ENCODE measurements at places on chromosomes 1 and 21.

- DNase-seq, result no peak
These were observed 4.6 kb upstream of the FAM167B start for GRCh38 chr1:32242341-32242851.

- no peak for DNase-seq
These were observed 164.8 kb downstream of the PRDM2 start for GRCh38 chr1:13864760-13865159.

- DNase-seq, result no peak
These were observed 29.1 kb downstream of the IGFN1 start for GRCh38 chr1:201219481-201220387.

DNA sequence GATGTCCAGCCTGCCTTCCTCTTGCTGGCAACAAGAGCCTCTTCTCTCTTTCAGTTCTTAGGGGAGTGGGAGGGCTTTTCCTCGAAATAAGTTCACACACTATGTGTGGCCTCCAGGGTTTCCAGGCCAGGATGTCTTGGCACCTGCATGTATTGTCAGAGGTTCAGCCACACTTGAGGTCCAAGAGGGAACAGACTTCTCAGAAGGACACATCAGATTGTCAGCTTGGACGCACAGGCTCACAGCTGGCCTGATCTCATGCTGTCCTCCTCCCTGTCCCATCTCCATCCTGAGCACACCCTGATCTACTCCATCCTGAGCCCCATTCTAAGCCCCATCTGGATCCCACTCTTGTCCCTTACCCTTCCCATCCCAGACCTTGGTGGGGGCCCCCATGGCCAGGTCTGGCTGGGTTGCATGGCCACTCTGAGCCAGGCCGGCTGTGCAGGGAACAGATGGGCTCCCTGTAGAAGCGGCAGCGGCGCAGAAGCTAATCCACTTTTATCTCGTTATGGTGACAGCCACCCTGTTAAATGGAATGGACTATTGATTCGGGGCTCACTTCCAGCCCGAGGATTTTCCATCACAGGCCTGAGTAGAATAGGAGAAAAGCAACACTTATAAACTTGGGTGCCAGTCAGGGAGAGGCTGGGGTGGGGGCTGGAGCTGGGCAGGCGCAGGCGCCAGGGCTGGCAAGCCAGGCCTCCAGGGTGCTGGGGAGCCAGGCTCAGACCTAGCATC, 85.1 kb upstream of the CSF3R start:
- DNase-seq, result no peak

DNA sequence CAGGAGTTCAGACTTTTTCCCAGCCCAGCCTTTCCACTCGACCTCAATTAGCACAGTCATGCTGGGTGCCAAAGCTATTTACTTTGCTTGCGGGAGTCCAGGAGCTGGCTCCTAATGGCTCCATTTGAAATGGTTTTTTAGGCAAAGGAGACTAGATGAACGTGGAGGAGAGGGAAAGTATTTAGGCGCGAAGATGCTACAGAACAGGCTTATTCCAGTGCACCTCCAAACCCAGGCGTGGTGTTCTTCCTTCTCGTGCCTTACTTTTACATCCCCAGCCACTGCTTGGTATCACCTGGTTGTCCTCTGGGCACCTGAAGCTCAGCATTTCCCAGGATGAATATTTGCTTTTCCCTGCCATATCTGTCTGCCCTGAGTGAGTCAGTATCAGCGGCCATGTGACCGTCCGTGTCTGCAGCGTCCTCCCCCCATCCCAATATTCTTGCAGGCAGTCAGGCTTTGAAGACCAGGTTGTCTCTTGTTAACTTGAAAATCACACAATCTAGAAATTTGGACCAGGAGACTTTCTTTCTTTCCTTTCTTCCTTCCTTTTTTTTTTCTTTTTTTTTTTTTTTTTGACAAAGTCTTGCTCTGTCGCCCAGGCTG, 198.5 kb downstream of the DYRK1A start:
- DNase-seq, result peak; percentile 54

DNA sequence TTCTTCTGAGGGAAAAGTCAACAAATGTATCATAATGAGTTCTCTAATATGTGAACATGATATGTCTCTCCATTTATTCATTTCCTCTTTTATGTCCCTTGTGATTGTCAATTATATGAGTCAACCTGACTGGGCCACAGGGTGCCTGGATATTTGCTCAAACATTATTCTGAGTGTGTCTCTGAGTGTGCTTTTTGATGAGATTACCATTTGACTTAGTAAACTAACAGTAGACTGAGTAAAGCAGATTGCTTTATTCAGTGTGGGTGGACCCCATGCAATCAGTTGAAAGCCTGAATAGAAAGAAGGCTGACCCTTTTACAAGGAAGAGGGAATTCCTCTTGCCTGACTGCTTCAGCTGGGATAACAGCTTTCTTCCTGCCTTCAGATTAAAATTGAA, 142.6 kb downstream of the SLC35F3 start:
- DNase-seq, result no peak

DNA sequence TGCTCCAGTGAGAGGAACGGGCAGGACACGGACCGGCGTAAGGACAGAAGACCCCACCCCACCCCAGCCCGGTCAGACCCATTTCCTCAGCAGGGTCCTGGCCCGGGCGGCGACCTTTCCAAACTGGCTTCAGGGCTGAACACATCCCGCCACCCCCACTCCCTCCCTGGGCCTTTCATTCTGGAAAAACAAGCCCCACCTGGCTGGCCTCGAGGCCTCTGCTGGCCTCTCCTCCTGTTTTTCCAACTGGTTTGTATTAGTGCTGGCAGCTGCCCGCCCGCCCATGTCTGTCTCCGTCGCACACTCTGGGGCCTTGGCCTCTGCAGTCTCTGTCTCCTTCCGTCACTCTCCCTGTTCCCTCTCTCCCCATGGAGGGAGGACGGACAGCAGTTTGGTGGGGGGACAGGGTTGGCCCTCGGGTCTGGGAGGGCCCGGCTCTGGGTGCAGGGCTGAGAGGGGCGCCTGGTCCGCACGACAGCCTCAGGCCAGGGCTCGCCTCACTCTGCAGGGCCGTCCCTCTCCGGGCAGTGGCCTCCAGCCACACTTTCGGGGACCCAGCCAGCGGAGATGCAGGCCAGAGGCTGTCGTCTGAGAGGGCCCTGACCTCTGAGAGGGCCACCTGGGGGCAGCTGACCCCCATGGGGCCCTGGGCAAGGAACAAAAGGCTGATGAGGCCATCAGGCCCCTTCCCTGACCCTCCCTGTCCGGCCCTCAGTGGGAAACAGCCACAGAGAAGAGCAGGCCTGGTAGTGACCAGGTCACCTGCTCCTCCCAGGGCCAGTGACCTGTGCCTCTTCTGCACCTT, 1.5 kb upstream of the MXRA8 start:
- DNase-seq, result peak; percentile 69

DNA sequence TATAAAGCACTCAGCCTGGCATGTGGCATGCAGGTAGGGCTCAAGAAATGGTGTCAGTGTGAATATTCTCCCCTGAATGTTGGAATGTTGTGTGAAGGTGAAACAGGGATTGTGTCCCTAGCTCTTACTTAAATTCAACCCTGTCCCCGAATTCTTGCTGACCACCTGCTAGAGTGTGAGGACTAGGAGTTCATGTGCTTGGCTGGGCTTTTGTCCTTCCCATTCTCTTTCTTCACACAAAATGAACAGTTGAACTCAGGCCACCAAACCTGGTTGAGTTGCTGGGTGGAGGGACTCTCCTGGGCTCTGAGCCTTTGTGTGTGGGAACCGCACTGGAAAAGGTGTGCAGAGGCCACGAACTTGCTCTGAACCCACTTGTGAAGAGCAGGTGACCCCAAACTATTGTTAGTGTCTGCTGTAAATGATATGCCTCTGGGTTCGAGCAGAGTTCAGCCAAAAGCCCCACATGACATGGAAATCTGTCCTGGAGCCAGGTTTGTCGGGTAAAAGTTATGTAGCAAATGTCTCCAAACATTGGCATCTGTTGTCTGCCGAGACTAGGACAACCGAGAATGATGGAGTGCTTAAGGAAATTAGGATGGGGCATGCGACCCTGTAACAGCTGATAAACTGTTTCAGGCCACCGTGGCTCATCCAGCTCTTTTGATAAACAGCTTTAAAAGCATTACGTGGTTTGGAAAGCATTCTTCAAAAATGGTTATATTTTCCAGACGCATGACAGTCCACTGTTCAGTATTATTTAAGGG, 144.2 kb downstream of the DHRS3 start:
- DNase-seq, result peak; percentile 76

GRCh38 chr1:39642796-39643195, 3.4 kb upstream of the HEYL start:
- DNase-seq, result peak; percentile 95

DNA sequence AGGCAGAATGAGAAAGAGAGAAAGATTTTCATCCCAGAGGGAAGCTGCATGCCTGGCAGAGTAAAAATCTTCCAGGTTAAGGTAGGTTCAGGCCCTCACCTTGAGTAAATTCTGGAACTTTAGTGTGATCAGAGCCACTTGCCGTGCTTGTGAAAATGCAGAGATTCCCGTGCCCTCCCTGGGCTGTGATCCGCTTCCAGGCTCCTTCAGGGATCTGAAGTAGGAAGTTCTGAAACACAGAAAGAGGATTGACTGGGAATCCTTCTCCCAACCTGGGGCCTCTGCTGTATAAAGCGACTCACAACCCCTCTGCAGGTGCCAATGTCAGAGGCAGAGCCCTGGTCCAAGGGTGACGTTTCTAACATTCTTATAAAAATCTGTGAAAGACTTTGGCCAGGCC, 26.6 kb downstream of the NUAK2 start:
- DNase-seq, result no peak

DNA sequence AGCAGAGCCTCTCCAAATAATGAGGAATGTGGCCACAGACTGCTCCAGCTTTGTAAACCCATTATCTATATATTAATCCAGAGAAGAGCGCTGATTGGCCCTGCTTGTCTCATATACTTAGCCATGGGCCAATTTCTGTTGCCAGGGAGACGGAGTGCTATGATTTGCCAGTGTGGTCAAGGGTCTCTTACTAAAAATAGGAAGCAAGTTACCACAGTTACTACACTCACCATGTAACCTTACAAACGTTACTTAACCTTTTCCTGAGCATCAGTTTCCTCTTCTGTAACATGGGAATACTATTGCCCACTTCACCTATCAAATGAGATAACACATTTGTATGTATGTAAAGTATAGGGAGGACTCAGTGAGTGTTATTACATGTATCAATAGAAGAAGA, 7.7 kb upstream of the S100A2 start:
- DNase-seq, result peak; percentile 31

GRCh38 chr1:32858791-32859190, 11.9 kb downstream of the FNDC5 start:
- DNase-seq, result no peak

- no peak for DNase-seq
These were observed 109.6 kb downstream of the AKT3 start for GRCh38 chr1:243740255-243740999.

GRCh38 chr1:100584761-100585745, 47.1 kb downstream of the GPR88 start:
- peak; percentile 90 for DNase-seq

GRCh38 chr1:3069491-3070308, 697 bp downstream of the PRDM16 start:
- DNase-seq, result no peak

Measured in LHCN-M2 (cell line).